RKO (cell line): ENCODE measurements at places on chromosomes 5 and 9.

DNA sequence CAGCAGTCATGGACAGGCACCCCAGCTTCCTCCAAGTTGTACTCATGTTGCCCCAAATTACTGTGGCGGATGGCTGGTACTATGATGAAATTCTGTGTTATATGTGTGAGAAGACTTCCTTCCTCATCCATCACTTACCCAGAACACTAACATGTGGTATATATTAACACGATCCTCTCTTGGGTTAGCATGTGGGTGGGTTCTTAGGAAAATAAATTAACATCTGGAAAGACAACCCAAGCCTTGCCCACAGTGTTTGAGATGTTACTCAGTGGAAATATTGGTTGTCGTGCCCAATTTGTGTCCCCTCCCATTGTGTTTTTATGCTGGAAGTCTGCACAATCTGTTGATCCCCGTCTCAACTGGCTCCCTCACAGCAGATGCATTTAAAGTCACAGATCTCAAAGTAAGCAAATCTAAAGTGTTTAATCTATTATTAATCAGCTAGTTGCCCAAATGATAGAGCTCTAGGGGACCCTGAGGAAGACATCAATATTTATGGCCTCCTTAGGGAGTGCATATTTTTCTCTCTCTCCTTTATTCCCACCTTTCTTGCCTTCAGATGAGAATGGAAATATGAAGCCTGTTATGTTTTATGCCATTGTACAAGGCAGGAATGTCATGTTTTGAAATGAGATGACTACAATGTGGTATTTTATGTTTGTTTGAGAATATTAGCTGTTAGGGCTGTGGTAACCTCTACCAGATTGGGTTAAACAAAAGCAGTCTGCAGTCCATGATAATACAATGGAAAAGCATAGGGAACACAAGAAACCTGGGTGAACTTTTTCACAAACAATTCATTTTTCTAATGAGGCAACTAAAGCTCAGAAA lies 93.9 kb downstream of the GRIA1 start:
- DNase-seq = no peak

DNA sequence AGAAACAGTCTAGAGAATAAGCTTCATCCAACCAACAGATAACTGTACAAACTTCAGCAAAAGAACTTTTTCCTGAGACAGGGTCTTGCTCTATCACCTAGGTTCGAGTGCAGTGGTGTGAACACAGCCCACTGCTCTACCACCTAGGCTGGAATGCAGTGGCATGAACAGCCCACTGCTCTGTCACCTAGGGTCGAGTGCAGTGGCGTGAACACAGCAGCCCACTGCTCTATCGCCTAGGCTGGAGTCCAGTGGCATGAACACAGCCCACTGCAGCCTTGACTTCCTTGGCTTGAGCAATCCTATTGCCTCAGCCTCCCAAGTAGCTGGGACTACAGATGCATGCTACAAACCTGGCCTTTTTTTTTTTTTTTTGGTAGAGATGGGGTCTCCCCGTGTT lies 43.4 kb downstream of the ERMP1 start:
- DNase-seq = no peak

- DNase-seq = peak; percentile 93
Measured at GRCh38 chr9:91515074-91515687, 91.5 kb upstream of the NFIL3 start.

DNA sequence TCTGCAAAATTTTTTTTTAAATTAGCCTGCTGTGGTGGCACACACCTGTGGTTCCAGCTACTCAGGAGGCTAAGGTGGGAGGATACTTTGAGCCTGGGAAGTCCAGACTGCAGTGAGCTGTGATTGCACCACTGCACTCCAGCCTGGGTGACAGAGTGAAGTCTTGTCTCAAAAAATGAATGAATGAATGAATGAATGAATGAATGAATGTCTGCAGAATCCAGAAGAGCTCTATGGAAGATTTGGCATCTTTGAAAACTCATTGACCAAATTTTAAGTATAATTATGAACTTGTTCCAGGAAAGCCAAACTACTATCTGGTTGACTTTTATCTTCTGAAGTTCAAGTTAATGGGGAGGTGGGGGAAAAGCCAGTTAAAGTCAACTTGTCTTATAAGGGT lies 94.2 kb upstream of the ERBIN start:
- no peak for DNase-seq

DNA sequence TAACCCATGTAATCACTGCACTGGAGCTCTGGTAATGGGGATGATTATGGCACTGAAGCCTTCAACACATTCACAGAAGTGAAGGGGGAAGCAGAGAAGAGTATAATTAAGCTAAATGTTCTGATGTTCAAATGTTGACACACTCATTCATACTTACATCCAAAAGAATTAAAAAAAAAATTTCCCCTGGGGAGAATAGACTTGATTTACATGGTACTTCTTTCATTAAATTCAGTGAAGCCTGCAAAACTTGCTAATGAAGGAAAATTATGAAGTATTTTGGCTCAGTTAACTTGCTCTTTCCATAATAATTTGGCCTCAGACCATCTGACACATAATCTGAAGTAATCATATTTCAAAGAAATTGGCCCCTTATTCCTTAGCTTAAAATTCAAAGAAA lies 428.8 kb downstream of the SH3GL2 start:
- DNase-seq = no peak

GRCh38 chr5:158468444-158468843 lies 609.5 kb upstream of the CLINT1 start:
- no peak for DNase-seq

GRCh38 chr5:171629628-171630349 lies 155.8 kb upstream of the SMIM23 start:
- DNase-seq = peak; percentile 70

DNA sequence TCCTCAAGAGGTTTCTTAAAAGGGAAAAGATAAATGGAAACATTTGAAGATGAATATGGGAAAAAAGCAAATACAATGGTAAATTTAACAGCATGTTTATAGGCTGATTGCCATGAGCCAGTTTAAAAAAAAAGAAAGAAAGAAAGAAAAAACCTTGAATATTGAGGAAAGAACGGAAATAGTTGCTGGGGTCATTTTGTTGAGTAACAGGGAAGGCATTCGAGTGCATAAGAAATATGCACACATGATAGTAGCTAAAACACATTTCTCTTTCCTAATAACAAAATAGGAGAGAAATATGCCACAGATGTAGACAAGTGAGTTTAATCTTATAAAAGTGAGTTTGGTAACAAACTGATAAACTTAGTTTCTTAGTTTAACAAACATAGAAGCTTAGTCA lies 864.6 kb upstream of the ACO1 start:
- no peak for DNase-seq

DNA sequence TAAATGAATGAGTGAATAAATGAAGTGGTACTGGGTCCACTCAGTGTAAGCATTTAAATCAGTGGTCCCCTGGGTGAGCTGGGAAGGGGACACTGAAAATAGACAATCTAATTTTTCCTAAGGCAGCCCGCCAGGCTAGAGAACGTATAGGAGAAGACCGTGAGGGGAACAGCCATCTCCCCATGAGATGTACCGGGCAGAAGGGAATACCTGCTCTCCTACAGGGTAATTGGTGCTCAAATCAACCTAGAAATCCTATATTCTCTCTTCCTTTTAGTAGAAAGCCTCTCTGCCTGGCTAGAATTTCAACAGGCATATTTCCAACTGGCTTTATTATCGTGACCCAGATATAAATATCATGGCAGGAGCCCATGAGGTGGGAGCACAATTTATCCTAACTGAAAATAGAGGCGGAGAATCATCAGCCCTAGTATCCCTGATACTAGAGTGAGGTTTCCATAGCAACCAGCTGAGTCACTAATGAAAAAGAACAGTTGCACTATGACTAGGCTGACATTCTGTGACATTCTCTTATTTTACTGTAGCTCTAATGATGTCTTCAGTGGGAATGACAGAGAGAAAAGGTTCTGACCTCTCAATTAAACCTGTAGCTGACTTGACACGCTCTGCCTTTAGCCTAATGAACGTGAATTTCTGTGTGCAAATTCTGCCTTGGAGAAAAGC lies 96.5 kb upstream of the CAST start:
- peak; percentile 54 for DNase-seq

DNA sequence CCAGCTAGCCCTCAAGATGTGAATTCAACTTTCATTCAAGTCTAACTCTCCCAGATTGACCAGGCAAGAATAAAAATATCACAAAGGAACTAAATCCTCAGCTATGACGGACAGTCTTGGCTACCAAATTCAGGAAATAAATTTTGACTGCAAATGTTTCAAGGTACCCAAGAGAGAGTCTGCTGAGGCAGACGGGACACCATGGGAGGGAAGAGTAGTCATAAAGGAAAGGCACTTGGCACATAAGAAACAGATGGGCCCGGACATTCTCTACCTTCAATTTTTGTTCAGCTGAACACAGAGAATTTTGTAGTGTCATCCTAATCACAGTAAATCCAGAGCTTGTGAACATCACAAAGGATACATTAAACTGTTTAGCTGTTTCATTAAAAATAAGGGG lies 390.0 kb downstream of the DTWD2 start:
- no peak for DNase-seq

DNA sequence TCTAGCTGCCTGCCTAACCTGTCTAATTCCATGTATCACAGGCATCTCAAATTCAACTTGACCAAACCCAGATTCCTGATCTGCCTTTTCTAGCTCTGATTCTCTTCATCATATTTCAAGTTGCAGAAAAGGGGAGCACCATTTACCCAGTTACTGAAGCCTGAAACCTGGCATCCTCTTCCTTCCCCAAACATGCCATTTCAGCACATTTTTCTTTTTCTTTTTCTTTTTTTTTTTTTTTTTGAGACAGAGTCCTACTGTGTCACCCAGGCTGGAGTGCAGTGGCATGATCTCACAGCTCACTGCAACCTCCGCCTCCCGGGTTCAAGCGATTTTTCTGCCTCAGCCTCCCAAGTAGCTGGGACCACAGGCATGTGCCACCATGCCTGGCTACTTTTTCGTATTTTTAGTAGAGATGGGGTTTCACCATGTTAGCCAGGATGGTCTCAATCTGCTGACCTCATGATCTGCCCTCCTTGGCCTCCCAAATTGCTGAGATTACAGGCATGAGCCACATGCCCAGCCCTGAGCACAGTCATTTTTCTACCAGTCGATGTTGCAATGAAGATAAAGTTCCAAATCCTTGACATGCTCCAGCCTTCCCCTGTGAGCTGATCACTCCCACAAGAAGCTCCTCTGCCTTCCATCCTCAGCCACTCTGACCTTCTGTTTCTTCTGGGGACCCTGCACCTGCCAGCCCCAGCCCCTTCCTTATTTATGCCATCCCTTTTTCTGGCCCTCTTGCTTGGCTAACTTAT lies 32.2 kb downstream of the ACER2 start:
- DNase-seq = no peak
